ENCODE measurements at places on chromosomes 3 and 15.

GRCh38 chr15:73156431-73157191 lies 104.3 kb downstream of the NEO1 start:
- DNase-seq: no peak

DNA sequence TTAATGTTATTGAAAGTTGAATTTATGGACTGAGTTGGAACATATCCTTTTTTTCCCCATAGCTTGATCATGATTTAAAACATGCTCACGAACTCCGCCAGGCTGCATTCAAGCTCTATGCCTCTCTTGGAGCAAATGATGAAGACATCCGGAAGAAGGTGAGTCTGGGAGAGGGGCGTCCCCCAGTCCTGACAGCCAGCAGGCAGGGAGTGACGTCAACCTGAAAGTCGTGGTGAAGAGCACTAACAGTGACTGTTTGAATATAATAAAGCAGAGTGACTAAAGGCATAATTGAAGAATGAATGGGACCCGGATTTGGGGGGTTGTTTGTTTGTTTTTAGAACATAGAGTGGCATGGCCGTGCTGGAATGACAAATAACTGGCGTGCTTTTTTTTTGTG lies 57.9 kb downstream of the ARMC8 start:
- no peak for DNase-seq

- no peak for DNase-seq
Observed at GRCh38 chr3:41050144-41050543, 149.2 kb upstream of the CTNNB1 start.

DNA sequence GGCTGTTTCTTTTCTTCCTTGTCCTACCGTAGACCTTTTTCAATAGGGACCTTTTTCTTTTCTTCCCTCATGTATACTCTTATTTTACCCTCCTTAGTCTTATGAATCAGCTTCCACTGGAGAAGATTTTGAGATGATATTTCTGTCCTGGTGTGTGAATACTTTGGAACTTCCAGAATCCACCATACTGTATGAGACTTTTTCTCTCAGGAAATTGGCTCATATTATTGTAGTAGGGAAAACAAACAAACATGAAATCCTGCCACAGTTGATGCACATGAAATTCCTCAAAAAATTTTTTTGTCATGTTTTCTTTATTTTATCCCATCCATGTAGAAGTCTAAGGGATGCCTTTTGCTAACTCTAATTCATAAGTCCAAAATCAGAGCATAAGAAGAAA lies 289.3 kb upstream of the PLSCR5 start:
- DNase-seq: no peak

GRCh38 chr15:46676233-46677206 lies 1040.8 kb upstream of the SEMA6D start:
- DNase-seq: no peak

- DNase-seq: no peak
Observed at GRCh38 chr15:99429681-99430081, 136.1 kb upstream of the MEF2A start.

Data from activated CD4-positive, alpha-beta T cell treated with anti-CD3 and anti-CD28 coated beads for 48 hours (primary cell).